ENCODE measurements at places on chromosomes 16 and 17.

DNA sequence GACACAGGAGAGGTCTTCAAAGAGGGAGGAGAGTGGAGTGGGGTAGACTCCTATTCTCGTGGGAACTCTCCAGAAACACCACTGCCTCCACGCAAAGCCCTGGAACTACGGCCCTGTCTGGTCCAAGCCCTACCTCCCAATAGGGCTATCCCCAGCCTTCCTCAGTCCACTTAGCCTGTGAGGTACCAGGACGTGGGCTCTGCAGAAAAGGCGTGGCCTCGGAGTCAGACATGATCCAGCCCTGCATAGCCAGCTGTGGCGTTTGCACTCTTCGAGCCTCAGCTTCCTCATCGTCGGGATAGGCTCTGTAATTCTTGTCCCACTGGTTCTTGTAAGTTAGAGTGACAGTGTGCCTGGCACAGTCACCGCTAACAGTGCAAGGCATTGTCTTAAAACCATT is 13.8 kb downstream of the ENDOV start:
- no peak for DNase-seq

DNA sequence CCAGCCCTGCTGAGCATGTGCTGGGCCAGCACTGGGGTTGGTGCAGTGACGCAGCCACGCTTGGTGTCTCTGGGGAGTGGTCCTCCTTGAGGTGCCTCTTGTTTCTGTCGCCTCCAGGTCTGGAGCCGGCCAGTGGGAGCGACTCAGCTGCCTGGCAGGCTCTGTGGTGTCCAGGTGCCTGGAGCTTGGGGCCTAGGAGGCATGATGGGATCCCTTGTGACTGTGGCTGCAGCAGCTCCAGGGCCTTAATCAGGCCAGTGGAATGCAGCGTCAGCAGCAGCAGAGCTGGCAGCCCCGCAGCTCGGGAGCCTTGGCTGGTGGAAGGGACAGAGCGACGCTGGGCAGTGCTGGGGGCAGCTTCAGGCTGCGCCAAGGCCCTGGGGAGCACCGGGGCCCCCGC is 74.7 kb upstream of the CIBAR2 start:
- no peak for DNase-seq

DNA sequence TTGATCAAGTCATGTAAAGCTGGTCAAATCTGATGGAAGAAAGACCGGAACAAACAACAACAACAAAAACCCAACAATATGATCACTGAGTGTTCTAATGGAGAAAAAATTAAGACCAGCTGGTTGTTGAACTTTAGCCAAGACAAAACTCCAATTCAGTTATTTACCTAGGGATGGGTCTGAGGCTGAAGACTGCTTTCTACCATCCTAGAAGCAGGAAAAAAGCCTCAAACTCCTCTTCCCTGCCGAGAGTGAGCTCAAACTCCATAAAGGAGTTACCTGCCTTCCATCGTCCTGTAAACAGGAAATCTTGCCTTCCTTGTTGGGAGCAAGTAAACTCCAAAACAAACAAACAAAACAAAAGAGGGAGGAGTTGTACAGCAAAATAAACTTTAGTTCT is 23.1 kb upstream of the TMEM98 start:
- no peak for DNase-seq

GRCh38 chr17:69561462-69561861 is 147.0 kb downstream of the MAP2K6 start:
- no peak for DNase-seq

GRCh38 chr17:8161289-8162232 is 1.2 kb downstream of the VAMP2 start:
- peak; percentile 35 for DNase-seq

GRCh38 chr17:31136319-31136718 is 41.5 kb downstream of the NF1 start:
- DNase-seq: no peak
